Hepatic stellate cell (primary cell): ENCODE measurements at places on chromosomes 5 and 9.

- DNase-seq: no peak
Observed at GRCh38 chr9:122923947-122924346, 7.4 kb downstream of the ZBTB26 start.

- peak; percentile 24 for DNase-seq
Observed at GRCh38 chr5:116573702-116574366, 789 bp downstream of the SEMA6A start.

GRCh38 chr9:96567203-96567700 lies 52.4 kb downstream of the CDC14B start:
- DNase-seq: peak; percentile 50

- no peak for DNase-seq
Observed at GRCh38 chr5:39539470-39539869, 114.7 kb upstream of the DAB2 start.

- DNase-seq: no peak
Observed at GRCh38 chr5:38381361-38381760, 123.0 kb downstream of the EGFLAM start.

DNA sequence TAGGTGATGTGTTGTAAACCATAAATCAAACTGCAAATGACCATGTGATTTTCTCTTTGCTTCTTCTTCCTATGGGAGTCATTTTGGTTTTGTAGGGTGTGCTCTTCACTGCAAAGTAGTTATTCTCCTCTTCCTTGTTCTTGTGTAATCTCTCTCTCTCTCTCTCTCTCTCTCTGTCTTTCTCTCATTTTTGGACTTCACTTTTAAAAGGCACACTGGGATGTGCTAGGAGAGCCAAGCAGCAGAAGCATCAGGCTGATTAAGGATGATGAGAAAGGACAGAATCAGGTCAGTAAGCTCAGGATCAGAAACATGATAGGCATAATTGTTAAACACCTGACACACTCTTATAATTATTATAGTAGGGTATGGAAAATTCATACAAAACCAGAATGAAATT lies 505.3 kb upstream of the ZNF608 start:
- no peak for DNase-seq

- DNase-seq: no peak
Observed at GRCh38 chr5:125695996-125696655, 727.1 kb upstream of the GRAMD2B start.

DNA sequence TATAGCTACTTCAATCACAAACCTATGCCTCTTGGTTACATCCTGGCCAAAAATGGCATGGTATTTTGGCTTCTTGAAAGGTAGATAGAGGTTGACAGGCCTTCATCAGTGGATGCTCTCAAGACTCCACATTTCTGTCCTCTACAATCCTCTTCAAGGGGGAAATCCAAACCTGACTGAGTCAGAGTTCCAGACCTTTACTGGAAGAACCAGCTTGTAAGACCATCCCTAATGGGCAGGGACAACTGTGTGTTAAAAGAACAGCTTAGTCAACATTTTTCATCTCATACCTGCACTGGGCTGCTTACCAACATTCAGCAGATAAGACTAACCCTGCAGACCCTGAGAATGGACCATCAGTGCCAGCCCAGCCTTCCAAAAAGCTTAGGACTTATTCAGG lies 155.7 kb downstream of the CDK5RAP2 start:
- DNase-seq: no peak

- DNase-seq: no peak
Observed at GRCh38 chr5:95988877-95989276, 27.2 kb upstream of the ELL2 start.

- no peak for DNase-seq
Observed at GRCh38 chr5:126587551-126588390, 7.2 kb downstream of the ALDH7A1 start.

DNA sequence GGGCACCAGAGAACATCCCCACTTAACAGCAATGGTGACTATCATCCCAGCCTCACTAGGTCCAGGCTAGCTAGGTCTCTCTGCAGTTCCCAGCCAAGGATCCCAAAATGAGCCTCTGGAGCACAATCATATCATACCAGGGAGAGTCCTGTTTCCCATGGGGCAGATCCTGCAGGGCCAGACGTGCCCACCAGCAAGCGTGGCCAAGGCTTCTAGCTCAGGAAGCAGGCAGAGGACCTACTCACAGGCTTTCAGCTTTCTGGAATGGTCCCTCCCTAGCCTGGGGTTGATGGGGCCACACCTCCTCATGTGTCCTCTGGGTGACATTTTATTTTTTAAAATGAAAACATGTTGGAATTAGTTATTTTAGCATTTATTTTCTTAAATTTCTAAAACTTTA lies 45.7 kb upstream of the PITX1 start:
- DNase-seq: no peak

GRCh38 chr5:71533615-71534014 lies 53.5 kb upstream of the MCCC2 start:
- DNase-seq: no peak

GRCh38 chr9:88143179-88143578 lies 4.9 kb upstream of the SPATA31C2 start:
- DNase-seq: no peak

GRCh38 chr5:14767053-14767452 lies 102.5 kb downstream of the OTULIN start:
- DNase-seq: no peak
